Renal cortex interstitium (tissue), 15 donors: ENCODE measurements at places on chromosomes 7 and 10. TPM values are rescaled to one million over a fixed set of nuclear protein-coding genes. Genes with fewer than 3 reads are reported as not detected.

CDHR3 gene
- polyA plus RNA-seq: 8.8 TPM

CFAP58 gene
- 0.33 TPM for polyA plus RNA-seq

ZNRF2 gene
- 17.2 TPM for polyA plus RNA-seq

LBX1 gene
- not detected for polyA plus RNA-seq

IRF5 gene
- polyA plus RNA-seq: 10.3 TPM

AGBL3 gene
- polyA plus RNA-seq: 9.1 TPM

TFR2 gene
- polyA plus RNA-seq: 0.95 TPM

- no peak for DNase-seq
These were observed 25.2 kb downstream of the ZNF775 start for GRCh38 chr7:150404172-150404804.

DNA sequence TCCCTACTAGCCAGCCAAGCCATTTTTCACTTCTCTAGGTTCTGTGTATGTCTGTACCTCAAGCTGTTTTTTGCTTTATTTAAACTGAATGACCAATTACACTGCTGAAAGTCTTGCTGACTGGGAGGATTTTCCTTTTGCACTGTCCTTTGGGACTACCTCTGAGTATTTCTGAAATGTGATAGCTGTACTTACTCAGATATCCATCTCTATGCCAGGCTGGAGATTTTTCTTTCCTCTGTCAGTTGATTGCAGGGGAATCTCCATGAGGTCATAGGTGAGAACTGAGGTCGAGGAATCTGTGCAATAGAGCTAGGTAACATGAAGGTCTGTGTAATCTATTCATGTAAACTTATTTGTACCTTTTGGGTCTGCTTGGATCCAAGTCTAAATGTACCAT lies 38.9 kb upstream of the ANKRD1 start:
- DNase-seq: no peak

DNA sequence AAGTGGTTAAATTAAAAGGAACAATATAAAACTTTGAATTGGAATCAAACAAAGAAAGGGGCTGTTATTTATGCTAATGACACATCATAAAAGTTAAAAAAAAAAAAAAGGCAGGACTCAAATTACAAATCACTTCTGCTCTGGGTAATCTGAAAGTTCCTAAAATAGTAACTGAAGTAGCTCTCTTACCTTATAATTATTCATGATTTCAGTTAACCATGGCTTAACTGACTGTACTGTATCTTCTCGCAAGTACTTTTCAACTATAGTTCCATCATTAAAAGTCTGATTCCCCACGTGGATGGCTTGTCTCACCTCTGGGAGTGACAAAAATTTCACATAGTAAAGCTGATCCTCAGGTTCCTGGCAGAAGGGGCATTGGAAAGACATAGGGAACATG lies 82.5 kb downstream of the CPVL start:
- no peak for DNase-seq

DNA sequence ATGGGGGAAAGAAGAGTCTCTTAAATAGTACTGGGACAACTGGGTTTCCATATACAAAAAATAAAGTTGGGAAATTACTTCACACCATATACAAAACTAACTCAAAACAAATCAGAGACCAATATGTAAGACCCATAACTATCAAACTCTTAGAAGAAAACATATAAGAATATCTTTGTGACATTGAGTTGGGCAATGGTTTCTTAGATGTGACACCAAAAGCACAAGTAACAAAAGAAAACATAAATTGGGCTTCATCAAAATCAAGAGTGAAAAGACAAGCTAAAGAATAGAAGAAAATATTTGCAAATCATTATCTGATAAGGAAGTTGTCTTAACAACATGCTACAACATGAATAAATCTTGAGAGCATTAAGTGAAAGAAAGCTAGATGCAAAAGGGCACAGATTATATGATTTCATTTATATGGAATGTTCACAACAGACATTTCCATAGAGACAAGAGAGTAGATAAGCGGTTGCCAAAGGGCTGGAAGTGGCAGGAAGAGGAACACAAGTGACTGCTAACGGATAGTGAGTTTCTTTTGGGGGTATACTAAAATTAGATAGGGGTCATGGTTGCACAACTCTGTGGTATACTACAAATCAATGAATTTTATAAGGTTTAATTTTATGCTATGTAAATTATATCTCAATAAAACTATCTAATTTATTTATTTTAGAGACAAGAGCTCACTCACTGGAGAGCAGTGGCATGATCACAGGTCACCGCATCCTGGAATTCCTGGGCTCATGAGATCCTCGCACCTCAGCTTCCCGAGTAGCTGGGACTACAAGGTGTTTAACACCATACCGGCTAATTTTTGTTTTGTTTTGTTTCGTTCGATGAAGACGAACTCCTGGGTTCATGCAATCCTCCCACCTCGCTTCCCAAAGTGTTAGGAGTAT lies 35.4 kb downstream of the JMJD1C start:
- DNase-seq: no peak

- no peak for DNase-seq
These were observed 5.8 kb downstream of the LBX1 start for GRCh38 chr10:101223274-101224059.

DNA sequence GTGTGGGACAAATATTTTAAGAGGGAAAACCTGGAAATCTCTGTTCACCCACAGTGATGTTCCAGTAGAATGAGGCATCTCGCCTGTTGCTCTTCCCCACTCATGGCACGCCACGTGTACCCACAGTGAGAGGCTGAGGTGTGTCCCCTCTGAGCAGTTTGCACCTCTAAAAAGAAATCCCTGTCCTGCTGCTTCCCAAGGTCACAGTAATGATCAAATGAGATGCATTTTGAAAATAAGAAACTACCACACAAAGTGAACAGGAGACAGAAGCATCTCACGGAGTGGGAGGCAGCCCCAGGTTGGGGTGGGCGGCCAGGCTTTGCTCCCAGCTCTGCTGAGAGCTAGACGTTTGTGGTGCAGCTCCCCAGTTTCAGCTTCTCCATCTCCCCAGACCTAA lies 12.4 kb upstream of the ZNF777 start:
- DNase-seq: no peak

DNA sequence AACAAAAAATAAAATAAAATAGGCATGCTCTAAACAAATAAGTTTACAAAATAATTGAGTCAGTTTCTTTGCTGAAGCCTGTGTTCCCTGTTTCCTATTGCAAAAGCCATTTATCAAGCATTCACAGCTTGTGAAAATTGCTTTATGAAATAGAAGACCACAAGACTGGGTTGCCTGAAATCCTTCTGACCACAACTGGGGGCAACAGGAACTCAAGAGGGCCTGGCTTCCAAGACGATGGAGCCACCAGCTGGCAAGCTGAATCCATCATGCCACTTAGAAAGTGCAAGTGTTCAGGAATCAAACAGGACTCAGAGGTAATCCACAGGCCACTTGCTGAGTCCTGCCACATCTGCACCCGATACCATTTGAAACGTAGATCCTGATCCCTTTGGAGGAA lies 752 bp upstream of the ABCA13 start:
- DNase-seq: no peak

- DNase-seq: no peak
These were observed 67.6 kb downstream of the FAM53B start for GRCh38 chr10:124676416-124677062.

DNA sequence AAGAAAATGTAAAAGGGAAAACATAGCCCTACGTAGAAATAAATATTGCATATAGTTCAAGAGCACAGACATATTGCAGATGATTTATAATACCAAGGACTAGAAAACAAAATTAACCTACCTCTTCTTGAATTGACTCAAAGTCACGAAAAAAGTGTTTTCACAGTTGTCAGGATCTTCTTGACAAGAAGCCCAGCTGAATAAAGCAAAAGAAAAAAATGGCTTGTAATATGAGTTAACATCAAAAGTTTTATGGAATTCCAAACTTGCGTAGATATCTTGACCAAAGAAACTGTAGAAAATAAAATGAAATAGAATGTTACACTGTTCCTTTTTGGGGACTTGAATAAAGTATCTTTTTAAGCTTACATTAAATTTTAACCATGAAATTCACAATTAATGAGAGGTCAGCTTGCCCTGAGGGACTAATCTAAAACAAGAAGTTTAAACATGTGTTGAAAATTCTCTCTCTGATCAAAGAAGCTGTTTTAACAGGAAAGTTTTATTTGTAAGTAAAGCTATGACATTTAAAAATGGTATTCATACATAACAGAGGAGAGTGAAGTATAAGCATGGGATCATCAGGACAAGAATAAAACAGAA lies 133.1 kb upstream of the SEMA3C start:
- no peak for DNase-seq

GRCh38 chr10:126309228-126309883 lies 78.9 kb downstream of the ADAM12 start:
- no peak for DNase-seq

GRCh38 chr10:78053211-78053868 lies 19.7 kb downstream of the RPS24 start:
- DNase-seq: peak; percentile 45
